ELR (cell line): ENCODE measurements at places on chromosomes 2 and 18.

DNA sequence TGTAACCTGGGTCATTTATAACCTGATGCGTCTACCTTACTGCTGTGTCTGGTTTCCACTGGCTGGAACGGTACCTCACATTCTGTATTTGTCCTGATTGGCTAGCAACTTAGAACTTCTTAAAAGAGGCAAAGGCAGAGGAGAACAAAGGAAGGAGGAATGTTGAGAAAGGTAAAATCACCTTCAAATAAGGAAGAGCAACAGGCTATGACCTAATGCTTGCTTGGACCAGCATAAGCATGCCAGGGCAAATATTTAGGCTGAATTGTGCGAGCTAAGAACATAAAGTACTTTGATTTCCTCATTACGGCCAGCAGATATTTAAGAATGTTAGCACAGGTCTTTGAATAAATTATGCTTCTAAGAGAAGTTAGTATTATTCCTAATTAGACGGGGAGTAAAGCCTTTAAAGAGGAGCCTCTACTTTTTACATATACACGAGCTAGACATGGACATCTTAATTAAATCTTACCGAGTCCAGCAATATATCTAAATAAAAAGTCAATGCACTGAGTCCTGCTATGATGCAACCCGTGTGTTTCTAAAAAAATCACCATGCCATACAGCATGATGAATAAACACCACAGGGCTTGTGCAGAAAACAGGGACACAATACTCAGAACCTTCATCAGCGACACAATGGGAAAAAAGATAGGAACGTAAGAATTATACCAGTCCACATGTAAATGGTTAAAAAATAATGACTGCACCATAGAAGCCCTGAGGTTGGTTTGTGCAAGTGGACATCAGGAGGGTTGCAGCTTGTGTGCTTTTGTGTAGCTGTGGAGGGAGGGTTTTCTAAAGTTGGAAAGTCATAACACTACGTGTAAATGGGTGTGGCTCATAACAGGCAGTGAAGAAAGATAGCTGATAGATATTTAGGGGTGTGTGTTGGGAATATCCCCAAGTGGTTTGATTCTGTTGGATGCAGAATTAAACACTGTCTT, 14.2 kb downstream of the SEPTIN2 start:
- DNase-seq, result no peak

DNA sequence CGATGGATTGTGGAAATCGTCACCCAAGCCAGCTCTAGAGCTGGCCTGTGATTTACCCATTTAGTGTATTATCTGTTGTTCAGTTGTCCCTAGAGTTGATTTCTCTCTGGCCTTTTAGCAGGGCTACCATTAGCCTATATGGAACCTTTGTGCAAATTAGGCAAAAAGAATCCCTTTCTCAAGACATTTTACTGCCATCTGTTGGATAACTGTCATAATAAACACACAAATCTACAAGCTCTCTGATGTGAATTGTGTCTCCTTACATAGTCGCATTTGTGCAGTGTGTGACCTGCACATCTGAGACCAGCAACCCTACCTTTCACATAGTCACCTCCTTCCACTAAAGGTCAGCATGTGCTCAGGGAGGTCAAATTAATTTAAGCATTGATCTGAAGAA, 34.0 kb downstream of the LOXHD1 start:
- DNase-seq, result peak; percentile 12

DNA sequence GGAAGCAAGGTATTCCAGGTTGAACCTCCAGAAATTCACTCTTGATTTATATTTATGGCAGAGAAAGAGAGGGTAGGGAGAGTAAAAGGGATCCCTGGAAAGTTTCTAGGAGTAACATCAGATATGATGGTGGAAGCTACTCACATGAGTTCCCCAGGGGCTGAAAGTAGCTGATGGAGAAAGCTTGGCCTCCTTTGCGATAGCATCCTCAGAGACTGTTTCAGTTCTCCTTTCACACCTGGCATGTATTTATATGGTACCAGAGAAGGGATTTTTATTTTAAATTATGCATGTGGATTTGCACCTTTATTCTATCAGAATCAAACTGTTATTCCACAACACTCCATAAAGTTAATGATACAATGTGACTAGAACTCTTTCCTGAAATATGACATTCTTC, 126.3 kb upstream of the OSR1 start:
- DNase-seq, result no peak

- no peak for DNase-seq
These were observed 124.8 kb downstream of the AFF3 start for GRCh38 chr2:100017633-100018032.

DNA sequence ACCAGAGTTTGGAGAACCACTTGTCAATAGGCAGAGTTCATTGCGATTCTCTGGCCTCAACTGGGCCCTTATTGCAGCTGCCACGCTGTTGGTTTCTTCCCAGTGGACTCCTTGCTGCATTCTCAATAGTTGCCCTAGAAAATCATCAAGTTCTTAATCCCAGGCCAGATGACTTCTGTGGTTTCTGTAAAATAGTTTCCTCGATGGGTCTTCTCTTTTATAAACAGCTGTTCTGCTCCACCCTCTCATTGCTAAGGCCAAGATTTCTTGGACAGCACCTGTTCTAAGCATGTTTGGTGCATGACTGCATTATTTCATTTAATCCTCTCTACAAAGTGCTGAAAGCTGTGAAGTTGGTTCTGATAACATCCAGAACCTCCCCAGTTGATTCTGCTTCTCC, 131.0 kb downstream of the BCL2L11 start:
- no peak for DNase-seq

DNA sequence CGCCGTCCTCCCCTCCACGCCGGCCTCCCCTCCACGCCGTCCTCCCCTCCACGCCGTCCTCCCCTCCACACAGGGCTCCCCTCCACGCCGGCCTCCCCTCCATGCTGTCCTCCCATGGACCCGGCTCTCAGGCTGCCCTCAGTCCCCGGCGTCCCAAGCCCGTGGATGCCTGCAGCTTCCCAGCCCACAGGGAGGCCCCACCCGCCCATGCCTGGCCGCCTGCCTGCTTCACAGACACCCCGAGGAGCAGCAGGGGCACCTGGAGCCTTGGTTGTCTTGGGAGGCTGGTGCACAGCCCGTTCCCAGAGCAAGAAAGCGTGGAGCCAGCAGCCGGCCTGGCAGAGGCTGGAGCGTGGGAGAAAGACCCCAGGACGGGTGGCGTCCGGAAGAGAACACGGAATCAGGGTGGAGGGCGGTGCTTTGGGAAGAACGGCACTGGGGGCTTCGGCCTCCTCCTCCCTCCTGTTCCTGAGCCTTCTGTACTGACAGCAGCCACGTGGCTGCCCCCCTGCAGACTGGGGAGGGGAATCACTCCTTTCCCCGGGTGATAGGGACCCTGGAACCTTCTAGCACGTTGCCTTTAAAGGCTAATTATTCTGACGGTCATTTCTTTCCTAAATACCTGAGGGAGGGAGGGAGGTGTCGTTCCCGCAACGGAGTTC, 26.2 kb upstream of the KCNG2 start:
- DNase-seq, result no peak

DNA sequence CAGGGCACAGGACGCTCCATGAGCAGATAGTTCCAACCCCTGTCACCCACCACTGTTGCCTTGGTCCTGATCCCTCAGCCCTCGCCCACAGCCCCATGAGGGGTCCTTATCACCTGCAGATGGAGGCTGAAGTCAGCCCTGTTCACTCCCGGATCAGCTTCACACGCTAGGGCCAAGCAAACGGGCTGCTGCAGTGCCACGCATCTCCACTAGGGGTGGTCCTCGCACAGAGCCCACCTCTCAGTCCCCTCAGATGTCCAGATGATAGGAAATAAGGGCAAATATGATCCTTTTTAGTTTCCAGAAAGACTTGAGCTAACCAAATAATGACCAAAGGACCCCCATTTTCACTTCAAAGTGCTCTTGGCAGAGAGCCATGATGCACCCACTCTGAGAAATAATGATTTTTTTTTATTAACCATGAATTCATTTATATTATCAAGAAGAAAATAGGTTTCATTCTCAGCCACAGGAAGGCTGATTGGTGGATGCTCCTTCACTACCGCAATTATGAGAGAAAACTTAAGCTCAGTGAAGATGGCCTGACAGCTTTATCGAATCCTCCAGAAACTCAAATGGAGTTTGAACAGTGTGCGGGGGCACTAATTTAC, 71.9 kb upstream of the KLHL29 start:
- DNase-seq, result peak; percentile 49

DNA sequence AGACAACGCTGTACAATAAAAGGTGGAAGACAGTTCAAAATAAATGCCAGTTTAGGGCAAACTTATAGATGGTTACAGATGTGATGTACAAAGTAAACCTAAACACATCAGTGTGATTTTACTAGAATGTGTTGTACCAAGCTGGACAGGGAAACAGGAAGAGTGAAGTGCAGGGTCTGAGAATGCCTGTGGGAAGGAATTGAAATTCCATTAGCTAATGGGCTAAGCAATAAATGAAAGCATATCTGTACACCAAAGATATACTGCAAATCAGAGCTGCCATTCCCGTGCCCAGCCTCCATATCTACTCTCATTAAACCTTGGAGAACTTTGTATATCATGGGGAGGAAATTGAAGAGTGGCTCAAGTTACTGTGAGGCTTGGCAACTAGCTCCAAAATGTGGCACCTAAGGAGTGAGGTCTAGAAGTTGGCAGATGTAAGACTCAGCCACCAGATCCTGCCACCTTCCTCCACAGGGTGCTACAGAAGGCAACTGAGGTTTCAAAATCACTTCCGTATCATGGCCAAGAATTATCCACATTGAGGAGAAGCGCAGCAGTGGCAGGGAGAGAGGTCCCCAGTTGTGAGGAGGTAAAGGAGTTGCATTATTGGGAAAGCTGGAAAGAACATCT, 277.8 kb downstream of the TCF4 start:
- DNase-seq, result no peak

GRCh38 chr2:15730545-15731212, 139.0 kb downstream of the DDX1 start:
- peak; percentile 87 for DNase-seq

DNA sequence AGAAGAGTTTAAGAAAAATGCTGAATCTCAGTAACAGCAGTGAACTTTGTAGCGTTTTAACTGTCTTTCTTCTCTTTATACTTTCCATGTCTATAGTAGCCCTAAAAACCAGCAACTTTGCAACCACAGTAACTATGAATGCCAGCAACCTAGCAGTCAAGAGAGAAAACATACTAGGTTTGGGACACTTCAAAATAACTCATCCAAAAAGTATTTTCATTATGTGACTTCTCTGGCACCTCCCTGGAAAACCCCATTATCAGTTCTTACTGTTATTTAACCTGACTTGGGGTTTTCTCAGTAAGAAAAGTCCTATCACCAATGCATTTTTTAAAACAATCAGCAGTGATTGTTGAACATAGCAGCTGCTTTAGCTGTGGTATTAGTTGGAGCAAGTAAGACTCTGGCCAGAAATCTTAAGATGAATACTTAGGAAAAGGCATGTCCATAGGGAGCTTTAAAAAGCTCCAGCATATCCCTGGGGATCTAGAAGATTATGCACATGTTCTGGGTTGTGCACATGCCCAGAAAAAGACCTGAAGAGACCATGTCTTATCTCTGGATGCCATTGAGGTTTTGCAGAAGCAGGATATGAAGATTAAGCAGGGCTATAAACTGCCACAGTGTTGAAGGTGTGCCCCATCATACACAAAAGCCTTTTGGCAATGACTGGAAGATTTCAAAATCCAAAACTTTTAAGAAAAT, 411.3 kb downstream of the CMPK2 start:
- DNase-seq, result no peak

DNA sequence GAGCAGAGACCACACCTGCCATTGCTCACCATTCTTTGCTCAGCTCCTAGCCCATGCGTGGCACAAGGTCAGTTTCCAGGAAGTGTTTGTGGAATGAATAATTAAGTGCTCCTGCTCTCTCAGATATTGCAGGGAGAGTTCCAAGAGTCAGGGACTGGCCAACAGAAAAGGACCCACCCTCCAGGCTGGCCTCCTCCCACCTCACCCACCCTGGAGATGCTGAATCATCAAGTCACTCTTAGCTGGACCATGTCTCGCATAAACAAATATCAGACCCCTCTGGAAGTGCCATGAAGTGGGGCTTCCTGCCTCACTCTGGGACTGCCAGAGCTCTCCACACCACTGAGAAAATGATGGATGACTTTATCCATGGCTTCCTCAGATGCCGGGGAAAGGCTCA, 256.0 kb downstream of the TNS1 start:
- peak; percentile 5 for DNase-seq

DNA sequence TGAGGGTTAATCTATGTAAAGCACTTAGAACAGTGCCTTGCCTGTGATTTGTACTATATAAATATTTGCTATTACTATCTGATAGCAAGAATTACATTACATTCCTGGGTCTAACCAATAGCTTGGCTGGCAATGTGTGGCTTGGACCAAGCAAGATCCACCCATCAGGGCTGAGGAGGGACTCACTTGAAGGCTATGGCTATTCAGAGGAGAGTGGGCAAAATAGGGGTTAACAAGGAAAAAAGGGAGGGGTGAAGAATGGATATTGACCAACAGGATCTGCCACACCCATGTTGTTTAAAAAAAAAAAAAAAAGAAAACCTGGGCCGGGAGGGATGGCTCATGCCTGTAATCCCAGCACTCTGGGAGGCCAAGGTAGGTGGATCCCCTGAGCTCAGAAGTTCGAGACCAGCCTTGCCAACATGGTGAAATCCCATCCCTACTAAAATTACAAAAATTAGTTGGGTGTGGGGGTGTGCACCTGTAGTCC, 20.0 kb upstream of the TMBIM1 start:
- no peak for DNase-seq

DNA sequence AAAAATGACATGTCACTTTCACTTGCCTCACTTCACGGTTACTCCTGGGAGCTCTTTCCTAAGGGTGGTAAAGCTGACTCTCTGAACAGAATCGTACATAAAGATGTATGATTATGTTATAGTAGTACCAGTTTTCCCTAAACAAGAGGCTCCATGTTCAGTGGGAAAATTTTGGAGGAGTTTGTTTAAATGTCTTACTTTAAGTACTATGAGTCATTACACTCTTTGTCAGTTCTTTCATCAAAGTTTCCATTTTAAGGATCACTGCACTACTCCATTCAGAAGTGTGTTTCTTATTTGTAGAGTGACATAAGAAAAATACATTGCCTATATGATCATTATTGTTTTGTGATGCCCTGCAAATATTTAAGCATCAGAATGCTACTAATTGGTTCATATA, 121.1 kb upstream of the FIGN start:
- DNase-seq, result no peak

DNA sequence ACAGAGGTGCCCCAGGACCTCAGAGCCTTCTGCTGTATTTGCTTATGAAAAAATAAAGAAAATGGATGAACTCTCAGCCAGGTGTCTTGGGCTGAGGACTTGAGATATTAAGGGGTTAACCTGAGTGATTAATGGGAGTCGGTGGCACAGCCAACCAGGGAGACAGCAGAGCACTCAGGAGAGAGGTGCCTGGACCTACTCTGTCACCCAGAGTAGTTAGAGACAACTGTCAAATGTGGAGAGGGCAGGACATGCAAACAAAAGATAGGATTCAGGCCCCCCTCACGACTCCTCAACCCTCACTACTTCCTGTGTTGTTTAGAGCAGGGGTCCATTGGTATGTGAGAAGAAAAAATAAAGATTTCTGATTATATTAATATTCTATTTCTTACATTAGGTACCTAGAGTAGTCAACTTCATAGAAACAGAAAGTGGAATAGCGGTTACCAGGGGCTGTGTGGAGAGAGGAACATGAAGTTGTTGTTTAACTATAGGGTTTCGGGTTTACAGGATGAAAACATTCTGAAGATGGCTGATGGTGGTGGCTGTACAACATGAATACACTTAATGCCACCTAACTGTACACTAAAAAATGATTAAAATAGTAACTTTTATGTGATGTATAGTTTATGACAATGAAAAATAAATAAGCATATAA, 28.6 kb upstream of the CETN1 start:
- no peak for DNase-seq
